RPMI7951 (cell line): ENCODE measurements at places on chromosomes 3 and 15. TPM values are rescaled to one million over a fixed set of nuclear protein-coding genes. Genes with fewer than 3 reads are reported as not detected.
A peak's percentile ranks its signal among the peaks of the same experiment; 100 is the strongest.

- no peak for DNase-seq
Measured at GRCh38 chr3:176840641-176841286, 356.5 kb downstream of the TBL1XR1 start.

GRCh38 chr3:123759311-123759710 lies 124.8 kb downstream of the MYLK start:
- peak; percentile 42 for DNase-seq

GRCh38 chr15:68700455-68701123 lies 120.1 kb downstream of the ANP32A start:
- DNase-seq: peak; percentile 50

- peak; percentile 70 for DNase-seq
Measured at GRCh38 chr15:63048776-63049665, 6.5 kb downstream of the TPM1 start.

Gene NR1I2
- 0.12 TPM in 1 of 2 replicates, not detected in the other for total RNA-seq
